ENCODE measurements at places on chromosomes 12 and 14. TPM values are rescaled to one million over a fixed set of nuclear protein-coding genes. Genes with fewer than 3 reads are reported as not detected.

- DNase-seq, result no peak
Measured at GRCh38 chr14:86574778-86575129, 1044.8 kb downstream of the FLRT2 start.

- no peak for DNase-seq
Measured at GRCh38 chr14:93035917-93036651, 79.6 kb downstream of the ITPK1 start.

TNS2 gene
- 2.3 TPM for total RNA-seq

CLMN gene
- total RNA-seq, result 0.67 TPM

DNA sequence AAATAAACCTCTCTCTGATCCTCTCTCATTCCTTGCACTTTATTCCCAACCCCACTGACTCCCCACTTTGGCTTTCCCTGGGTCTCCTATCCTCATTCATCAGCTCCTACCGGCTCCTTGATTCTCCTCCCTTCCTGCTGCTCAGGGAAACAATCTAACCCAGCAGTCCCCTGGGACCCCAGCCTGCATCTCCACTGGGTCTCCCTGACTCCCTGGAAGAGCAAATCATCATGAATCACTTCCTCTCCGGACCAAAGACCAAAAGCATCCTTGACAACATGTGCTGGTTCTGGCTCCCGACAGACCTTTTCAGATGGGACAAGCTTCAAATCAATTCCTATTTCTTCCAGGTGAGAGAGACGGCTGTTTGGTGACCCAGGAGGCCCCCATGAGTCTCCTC is 76.6 kb downstream of the HSPB8 start:
- no peak for DNase-seq

- no peak for DNase-seq
Measured at GRCh38 chr12:53200458-53201176, 6.4 kb downstream of the ITGB7 start.

- DNase-seq, result no peak
Measured at GRCh38 chr12:91419809-91420208, 237.2 kb upstream of the DCN start.

DAO gene
- not detected for total RNA-seq

DNA sequence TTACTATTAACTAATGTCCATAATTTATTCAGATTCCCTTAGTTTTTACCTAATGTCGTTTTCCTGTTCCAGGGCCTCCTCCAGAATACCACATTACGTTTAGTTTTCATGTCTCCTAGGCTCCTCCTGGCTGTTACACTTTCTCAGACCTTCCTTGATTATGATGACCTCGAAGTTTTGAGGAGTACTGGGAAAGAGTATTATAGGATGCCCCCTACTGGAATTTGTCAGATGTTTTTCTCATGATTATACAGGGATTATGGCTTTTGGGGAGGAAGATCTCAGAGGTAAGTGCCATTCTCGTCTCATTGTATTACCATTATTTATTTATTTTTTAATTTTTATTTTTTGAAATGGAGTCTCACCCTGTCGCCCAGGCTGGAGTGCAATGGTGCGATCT is 17.7 kb upstream of the C1S start:
- DNase-seq, result no peak

IRAK3 gene
- 0.59 TPM for total RNA-seq

DNA sequence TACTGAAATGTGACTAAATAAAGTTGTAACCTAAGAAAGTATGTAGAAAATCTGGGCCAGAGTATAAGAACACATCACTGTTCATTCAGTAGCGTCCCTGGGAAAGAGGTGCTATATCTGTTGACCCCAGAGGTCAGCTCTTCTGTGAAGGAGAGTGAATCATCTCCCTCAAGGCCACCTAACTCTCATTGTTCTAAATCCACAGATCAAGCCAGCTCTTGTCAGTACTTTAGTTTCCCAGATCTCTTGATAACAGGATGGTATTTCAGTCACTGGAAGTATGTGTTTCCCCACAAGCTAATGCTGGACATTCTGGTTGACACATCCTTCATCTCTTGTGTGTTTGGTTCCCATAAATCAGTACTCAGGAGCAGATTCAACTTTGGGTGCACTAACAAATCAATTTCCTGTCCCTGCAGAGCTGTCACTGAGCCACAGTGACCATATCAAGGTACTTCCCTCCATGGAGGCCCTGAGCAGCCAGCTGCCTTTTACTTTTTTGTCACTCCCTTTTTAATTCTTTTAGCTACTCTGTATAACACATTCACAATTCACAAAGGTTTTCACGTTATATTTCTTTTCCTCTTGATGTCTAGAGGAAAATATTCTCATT is 7.8 kb downstream of the KRT1 start:
- no peak for DNase-seq

Data from CD4-positive, alpha-beta T cell (primary cell).